ENCODE measurements at places on chromosomes 16 and 17.

- DNase-seq = no peak
These were observed 553.3 kb upstream of the CDH11 start for GRCh38 chr16:65675161-65675560.

DNA sequence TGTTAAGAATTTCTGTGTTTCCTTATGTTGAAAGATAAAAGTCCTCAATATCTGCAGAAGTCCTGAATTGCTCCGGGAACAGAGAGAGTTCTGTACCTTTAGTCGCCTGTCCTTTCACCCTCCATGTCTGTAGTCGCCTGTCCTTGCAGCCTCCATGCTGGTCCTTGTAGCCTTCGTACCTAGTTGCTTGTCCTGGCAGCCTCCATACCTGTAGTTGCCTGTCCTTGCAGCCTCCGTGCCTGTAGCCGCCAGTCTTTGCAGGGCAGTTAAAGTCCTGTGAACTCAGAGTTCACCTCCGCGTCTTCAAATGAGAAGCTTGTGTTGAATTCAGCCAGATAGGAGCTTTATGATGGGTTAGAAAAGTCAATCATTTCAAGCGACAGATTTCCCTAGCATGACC is 19.5 kb upstream of the ITGAX start:
- no peak for DNase-seq

DNA sequence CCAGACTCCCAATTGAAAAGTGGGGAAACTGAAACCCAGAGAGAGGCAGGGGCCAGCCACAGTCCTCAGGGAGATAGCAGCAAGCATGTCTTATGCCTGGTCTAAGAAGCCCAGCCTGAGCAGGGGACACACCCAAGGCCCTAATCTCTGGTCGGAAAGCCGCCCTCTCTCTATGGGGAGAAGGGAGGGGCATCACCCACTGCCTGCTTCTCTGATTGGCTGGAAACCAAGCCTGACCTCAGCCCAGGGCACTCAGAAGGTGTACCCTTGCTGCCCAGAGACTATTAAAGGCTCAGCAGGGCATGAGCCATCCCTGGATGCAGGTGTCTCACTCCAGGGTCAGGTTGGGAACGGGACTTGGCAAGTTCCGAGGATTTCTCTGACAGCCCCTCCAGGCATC is 5.7 kb upstream of the KRT13 start:
- DNase-seq = no peak

DNA sequence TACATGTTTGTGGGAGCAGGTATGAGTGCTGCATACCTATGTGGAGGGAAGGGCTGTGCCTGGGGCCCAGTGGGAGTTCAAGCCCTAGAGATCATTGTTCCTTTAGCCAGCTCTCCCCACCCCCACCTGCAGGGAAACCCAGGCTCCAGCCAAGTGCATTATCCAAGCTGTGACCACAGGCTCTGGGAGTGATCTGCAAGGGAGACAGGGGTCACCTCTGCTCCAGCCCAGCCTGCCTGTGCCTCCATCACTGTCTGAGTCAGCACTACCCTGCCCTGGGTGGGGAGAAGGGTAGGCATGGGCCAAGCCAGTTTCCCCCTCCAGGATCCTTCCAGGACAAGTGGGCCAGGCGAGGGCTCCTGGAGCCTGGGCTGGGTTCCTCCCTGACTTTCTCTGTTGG is 32.1 kb upstream of the SBK1 start:
- DNase-seq = no peak

GRCh38 chr17:45155483-45155882 is 6.2 kb upstream of the HEXIM2 start:
- no peak for DNase-seq

- DNase-seq = no peak
These were observed 1.8 kb downstream of the TNS4 start for GRCh38 chr17:40499551-40500189.

GRCh38 chr17:77995146-77995852 is 36.8 kb downstream of the TNRC6C start:
- DNase-seq = no peak

- DNase-seq = no peak
These were observed 8.5 kb upstream of the WNT9B start for GRCh38 chr17:46842835-46843234.

GRCh38 chr17:77885678-77886386 is 72.7 kb upstream of the TNRC6C start:
- no peak for DNase-seq

- peak; percentile 85 for DNase-seq
These were observed 151.2 kb upstream of the TBX2 start for GRCh38 chr17:61248399-61248798.

- DNase-seq = no peak
These were observed 25.2 kb downstream of the SREBF1 start for GRCh38 chr17:17811381-17812210.

DNA sequence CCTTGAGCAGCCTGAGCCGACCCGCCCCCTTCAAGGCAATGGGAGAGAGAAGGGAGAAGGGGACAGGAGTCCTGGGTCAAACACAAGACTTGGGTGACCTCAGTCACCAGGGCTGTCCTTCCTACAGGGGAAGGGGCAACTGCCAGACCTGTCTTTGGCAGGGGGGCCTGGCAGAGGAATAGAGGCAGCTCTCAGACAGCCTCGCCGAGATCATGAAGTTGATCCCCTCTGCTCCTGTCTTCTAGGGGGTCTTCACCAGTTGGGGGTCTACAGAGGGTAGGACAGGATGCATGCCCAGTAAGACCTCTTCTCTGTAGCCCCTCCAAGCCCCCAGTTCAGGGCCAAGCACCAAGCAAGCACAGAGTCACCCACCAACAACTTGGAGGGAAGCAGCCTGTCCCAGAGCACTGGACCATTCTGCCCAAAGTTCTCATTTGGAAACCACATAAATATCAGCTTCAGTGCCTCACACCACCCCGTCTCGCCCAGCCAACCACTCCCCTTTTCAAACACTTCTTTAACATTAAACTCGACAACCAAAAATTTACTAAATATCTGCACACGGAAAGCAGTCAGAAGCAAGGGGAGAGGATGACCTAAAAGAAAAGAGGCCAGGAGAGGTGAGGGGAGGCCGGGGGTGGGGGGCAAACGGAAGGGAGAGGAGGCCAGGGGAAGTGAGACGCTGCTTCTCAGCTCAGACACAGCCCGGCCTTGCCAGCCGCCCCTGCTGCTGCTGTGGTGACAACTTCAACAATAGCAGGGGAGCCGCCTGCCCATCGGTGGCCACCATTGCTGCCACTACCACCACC is 7.7 kb downstream of the DOK4 start:
- no peak for DNase-seq

DNA sequence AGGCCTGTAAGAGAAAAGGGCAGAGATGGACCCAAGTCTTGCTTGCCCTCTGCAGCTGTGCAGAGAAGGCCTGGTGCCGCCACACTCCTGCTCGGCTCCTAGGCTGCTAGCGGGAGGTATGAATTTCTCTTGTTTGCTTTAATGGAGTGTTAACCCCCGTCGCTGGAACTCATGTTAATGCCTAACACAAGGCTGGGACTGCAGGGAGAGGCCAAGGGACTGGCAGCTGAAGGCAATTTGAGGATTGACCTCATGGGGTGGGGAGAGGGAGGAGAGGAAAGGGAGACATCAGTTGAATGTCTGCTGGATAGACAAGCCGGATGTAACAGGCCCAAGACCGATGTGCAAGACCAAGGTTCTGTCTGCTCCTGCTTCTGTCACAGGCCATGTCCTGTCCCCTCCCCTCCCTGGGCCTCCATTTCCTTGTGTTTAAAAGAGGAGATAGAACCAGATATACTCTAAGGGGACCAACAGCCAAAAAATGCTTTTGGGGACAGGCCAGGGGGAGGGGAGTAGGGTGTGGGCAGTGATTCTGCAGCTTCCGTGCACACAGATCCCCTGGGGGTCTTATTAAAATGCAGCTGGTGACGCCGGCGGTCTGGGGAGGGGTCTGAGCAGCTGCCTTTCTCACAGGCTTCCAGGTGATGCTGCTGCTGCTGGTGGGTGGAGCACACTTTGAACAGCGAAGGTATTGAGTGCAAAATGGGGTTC is 46.7 kb upstream of the TBX2 start:
- DNase-seq = no peak

- no peak for DNase-seq
These were observed 16.7 kb downstream of the SOCS3 start for GRCh38 chr17:78343187-78343542.

- no peak for DNase-seq
These were observed 4.3 kb downstream of the CDIP1 start for GRCh38 chr16:4534151-4534790.

GRCh38 chr17:35094902-35095301 is 24.8 kb downstream of the RAD51D start:
- no peak for DNase-seq

GRCh38 chr17:46108120-46108519 is 85.1 kb downstream of the KANSL1 start:
- DNase-seq = no peak

- DNase-seq = no peak
These were observed 64.6 kb downstream of the CYTH1 start for GRCh38 chr17:78717431-78717980.

DNA sequence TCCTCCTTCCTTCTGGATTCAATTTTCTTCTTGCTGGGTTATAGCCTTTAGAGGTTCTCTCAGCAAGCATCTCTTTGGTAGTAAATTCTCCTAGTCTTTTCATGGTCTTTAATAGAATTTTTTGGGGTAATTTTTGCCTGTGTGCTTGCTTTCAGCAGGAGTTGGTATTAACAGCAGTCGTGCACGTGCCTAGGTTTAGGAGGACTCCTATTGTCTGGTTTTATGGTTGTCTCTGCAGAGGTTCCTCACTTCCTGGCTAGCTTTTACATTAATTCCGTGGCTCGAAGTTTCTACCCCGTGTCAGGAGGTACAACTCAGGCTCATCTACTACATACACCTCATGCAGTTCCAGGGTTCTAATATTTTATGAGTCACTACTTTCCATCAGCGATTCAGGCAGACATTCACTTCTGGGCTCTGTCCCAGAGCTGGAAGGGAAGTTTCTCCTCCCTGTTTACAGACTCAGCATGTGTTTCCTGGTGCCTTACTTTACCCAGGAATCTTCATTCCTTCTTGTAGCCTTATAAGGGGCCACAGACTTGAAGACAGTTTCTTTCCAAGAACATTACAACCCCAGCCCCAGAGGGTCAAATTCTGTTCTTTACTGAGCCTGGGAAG is 643.6 kb downstream of the HS3ST4 start:
- DNase-seq = no peak

DNA sequence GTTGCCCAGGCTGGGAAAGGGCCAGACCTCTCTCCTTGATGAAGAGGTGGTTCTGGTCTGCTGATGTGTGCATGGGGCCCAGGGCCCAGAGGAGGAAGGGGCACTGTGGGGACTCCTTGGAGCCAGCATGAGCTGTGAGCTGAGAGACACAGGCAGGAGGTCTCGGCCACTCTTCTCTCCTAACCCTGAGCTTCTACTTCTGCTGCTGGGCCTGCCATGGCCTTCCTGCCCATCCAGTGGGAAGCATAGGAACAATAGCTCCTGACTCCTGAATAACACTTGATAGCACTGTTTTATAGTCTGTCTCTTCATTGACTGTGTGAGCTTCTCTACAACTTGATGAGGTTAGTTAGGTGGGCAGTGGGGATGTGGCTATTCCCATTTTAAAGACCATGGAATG is 181.1 kb downstream of the UTP18 start:
- no peak for DNase-seq

DNA sequence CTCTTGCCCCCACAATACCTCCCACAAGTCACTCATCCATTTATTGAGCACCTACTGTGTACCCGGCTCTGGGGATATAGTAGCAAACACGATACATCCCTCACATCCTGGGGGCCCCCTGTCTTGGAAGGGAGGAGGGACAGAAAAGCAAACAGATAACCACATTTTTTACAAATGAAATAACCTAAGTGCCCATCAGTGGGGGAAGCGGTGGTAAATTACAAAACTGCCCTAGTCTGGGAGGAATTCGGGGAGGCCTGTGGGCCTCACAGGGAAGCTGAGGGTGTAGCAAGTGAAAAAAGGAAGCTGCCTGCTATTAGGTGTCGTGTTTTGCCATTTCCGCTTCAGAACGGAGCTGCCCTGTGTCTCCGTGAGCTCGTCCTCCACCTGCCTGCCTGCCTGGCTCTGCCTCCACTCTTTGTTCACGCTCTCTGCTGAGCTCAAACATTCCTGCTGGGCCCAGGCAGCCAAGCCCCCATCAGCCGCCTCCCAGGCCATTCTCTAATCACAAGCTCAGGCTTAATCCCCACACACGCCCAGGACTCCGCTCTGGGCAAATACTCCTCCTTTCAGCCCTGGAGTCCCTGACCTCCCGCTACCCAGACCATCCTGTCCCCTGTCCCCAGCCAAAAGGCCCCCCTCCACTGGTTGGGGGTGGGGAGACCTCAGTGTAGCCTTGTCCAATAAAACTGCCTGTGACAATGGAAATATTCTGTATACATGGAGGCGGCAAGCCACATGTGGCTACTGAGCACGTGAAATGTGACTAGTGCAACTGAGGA is 10.2 kb upstream of the SEC14L5 start:
- DNase-seq = no peak

GRCh38 chr17:12727076-12727760 is 61.5 kb downstream of the MYOCD start:
- DNase-seq = no peak

All from CMK (cell line).